ENCODE measurements at places on chromosomes 6 and 20.

DNA sequence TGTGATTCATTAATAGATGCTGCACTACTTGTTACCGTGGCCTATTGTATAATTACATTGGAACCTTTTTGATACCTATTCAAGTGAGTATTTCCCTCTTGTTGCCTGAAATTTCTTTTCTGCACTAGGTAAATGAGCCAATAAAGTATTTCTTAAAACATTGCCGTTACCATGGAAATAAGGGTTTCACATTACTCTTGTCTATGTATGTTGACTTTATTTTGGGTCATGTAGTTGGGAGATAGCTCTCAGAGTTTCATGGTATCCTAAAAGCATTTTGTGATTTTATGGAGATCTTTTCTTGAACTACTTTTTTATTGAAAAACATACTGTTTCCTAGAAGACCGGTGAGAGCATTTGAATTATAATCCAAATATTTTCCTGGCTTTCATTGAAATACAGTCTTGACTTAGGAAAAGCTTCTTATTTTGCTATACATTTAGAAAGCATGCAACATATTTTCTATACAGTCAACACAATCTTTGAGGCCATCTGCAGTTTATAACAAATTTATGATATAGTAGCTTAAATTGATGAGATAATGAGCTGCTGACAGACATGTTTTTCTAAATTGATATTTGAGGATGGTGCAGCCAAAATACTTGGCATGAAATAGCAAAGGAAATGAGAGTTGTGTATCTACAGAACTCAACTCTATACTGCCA lies 650.4 kb downstream of the RFPL4B start:
- no peak overlapping the region for H3K27ac ChIP-seq
- no peak overlapping the region for H3K4me3 ChIP-seq
- no peaks in the 10 kb centered on the region for H3K27me3 ChIP-seq
- no peaks in the 10 kb centered on the region for H3K4me1 ChIP-seq
- DNase-seq: no peak

GRCh38 chr6:21426841-21427490 lies 166.6 kb upstream of the SOX4 start:
- no peaks in the 10 kb centered on the region for H3K36me3 ChIP-seq
- H3K27me3 ChIP-seq: peaks cover 22% of the 10 kb centered on the region
- DNase-seq: no peak

DNA sequence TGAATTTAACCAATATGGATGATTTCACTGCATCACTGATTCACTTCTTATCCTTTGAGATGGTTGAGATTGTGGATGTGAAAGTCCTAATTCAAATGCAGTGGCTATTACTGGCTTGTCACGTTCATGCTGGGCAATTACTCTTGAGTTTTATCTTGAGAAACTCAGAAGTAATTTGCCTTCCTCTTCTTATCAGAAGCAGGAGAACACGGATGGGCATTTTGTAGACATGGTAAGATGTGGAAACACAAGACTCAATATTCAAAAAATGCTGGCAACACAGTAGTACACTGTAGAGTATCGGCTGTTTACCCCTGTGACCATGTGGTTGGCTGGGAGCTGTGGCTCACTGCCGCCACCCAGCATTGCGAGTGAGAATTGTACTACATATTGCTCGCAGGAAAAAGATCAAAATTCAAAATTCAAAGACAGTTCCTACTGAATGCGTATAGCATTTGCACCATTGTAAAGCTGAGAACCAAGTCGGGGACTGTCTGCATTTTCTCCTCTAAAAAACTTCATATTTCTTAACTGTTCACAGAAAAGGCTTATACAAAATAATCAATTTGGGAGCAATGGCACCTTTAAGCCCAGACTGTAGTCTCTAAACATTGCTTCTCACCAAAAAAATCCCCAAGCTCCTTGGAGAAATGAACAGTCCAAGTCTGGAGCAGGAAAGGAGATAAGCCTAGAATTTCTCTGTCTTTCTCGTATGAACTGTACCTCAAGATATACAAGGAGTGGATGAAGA lies 61.9 kb upstream of the ELOVL5 start:
- DNase-seq: peak; percentile 30
- H3K4me1 ChIP-seq: no peaks in the 10 kb centered on the region
- no peaks in the 10 kb centered on the region for H3K36me3 ChIP-seq
- no peaks in the 10 kb centered on the region for H3K27me3 ChIP-seq

GRCh38 chr6:117317261-117317660 lies 51.9 kb downstream of the VGLL2 start:
- no peak overlapping the region for H3K27ac ChIP-seq
- H3K36me3 ChIP-seq: no peaks in the 10 kb centered on the region
- H3K27me3 ChIP-seq: peaks cover 23% of the 10 kb centered on the region
- no peak for DNase-seq
- H3K4me1 ChIP-seq: no peaks in the 10 kb centered on the region

DNA sequence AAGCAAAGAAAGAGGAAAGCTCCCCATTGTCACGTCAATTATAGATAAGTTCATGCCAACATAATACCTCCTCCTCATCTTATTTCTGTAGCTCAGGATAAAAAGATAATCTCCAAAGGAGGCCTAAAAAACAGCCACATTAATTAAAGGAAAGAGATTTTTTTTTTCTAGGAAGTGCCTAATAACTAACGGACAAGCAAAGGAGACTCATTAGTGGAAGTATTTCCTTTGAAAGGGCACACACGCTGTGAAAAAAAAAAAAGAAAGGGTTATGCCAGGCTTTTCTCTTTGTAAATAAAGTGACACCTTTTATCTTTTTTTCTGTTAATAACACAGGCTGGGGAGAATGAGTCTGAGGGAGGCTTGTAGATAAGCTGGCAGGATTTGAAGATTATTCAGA lies 55.7 kb downstream of the PCSK2 start:
- H3K27me3 ChIP-seq: no peaks in the 10 kb centered on the region
- no peak overlapping the region for H3K4me3 ChIP-seq
- no peaks in the 10 kb centered on the region for H3K4me1 ChIP-seq
- DNase-seq: no peak
- H3K36me3 ChIP-seq: no peaks in the 10 kb centered on the region
- H3K27ac ChIP-seq: no peak overlapping the region

- DNase-seq: no peak
- no peaks in the 10 kb centered on the region for H3K27me3 ChIP-seq
- H3K4me3 ChIP-seq: peak overlapping the region; percentile 90
- H3K36me3 ChIP-seq: peaks cover 24% of the 10 kb centered on the region
- peak overlapping the region; percentile 92 for H3K27ac ChIP-seq
Measured at GRCh38 chr6:159693894-159694545, 979 bp upstream of the SOD2 start.
